Right forelimb (tissue), 1 donor: ENCODE measurements at places on chromosomes 2 and 18.
A peak's percentile ranks its signal among the peaks of the same experiment; 100 is the strongest.

GRCh38 chr2:6952101-6952500 is 34.9 kb downstream of the RNF144A start:
- no peak for DNase-seq

GRCh38 chr2:132415915-132416722 is 486 bp upstream of the GPR39 start:
- DNase-seq: peak; percentile 72

GRCh38 chr2:134360745-134361487 is 107.0 kb downstream of the MGAT5 start:
- peak; percentile 64 for DNase-seq

GRCh38 chr2:42053791-42054701 is 6.2 kb downstream of the PKDCC start:
- DNase-seq: no peak

DNA sequence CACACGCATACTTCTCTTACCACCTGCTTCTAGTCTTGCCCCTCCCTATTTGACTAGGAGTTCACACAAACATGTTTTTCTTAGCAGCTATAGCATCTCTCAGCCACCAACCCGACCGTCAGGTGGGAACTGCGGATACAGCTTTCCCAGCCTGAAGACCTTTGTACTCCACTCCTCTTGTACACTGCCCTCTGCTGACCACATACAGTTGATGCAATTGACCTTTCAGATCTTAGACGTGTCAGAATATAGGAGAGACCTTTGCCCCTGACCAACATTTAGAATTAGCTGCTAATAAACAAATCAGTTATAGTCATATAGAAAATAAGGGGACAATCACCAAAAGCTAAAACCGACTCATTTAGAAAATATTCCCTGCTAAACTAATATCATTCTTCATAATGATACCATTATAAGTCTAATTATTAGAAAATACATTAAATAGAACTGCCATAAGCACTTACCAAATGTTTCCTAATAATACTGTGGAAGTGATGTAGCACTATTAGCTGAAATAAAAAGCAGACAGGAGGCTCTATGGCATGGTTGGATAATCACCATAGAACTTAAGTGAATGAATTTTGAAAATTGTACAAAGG is 208.4 kb downstream of the RAD51AP2 start:
- DNase-seq: peak; percentile 52

DNA sequence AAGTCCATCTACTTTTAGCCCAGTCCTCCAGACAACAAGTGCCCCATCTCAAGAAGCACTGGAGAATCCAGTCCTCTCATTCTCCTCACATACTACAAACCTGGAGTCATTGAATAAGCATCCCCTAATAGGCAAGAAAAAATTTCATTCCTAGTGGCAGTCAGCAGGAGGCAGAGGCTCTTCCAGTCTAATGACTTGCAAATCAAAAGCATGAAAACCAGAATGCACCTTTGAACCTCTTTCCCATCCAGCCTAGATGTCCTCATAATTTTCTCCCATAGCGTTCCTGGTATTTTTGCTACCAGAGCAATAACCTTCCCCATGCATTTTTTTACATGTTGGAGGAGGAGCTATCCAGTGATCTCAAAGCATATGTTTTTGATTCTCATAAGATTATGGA is 252.6 kb downstream of the TTC32 start:
- DNase-seq: no peak

DNA sequence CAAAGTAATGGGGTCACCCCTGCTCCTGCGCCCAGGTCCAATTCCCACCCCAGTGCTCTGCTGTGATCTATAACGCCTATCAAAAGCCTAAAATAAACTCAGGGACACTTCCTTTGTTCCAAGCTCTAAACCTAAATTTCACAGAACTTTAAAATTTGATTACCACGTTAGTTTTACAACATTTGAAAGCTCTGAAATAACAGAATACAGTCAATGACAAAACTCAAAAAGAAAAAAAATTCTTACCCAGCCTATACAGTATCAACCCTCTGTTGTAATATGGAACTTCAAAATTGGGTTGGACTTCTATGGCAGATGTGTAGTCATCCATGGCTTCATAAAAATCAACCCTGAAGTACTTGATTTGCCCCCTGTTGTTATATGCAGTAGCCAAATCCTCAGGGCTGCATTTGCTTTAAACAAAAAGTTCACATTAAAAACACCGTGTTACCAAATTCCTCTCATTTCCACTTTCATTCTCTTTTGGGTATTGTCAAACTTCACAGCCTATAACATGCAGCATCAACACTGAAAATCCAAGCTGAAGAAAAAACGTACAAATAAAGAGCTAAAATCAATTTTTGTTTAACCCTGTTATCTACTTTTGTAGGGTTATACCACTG is 4.0 kb downstream of the TTC32 start:
- no peak for DNase-seq

- DNase-seq: no peak
These were observed 2.7 kb upstream of the ERFE start for GRCh38 chr2:238155761-238156694.

- DNase-seq: peak; percentile 55
These were observed 53.4 kb upstream of the SCN1A start for GRCh38 chr2:166180951-166181812.

DNA sequence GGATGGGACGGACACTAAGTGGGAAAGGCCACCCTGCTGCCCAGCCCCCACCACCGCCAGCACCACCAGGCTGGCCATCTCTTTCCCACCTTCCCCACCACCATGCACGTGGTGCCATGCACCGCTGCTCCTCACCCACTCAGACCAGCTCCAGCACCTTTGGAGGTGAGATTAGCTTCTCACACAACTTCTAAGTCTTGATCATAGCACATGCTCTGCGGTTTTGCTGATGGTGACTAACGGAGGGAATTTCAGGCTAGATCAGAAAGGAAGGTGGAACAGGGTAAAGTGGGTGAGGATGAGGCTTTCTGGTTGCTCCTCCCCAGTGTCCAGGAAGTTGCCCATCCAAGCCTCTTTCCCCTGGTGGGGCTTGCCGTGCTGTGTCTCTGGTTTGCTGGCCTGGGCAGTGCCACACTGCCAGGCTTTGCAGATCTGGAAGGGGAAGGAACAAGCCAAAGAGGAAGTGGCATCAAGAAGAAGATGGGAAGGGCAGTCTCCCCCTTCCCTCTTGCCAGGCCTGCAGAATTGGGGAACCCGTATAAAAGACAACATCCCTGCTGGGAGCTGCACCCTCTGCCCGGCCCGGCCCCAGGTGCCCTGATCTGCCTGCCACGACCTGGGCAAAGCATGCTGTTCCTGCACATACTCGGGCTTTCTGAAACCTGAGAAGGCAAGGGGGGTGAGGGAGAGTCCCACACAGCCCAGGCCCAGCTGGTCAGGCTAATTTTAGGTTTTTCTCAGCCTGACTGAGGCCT is 44.3 kb upstream of the CAB39 start:
- peak; percentile 63 for DNase-seq
